ENCODE measurements at places on chromosomes 7 and 10. TPM values are rescaled to one million over a fixed set of nuclear protein-coding genes. Genes with fewer than 3 reads are reported as not detected.

- H3K4me1 ChIP-seq: peaks cover 13% of the 10 kb centered on the region
- no peak overlapping the region for H3K4me3 ChIP-seq
- no peaks in the 10 kb centered on the region for H3K36me3 ChIP-seq
- no peaks in the 10 kb centered on the region for H3K27me3 ChIP-seq
- peak overlapping the region; percentile 86 for H3K27ac ChIP-seq
Observed at GRCh38 chr10:49177391-49178355, 10.5 kb downstream of the TMEM273 start.

DNA sequence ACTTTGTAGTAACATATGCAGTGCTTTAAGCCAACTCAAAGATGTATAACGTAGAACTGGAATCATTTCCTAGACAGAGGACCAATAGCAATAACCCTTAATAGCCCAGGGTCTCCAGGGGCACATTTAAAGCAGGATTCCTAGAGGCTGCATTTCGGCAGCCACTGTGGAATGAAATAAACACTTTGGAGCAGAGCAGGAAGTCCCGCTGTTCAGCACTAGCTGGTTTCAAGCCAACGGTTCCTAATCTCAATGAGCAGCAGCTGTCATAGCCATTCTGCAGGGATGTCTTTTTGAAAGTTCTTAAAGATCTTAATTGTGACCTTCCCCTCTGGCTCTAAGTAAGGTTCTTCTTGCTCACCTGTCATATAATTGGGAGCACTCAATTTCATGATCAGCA lies 18.4 kb upstream of the MACROH2A2 start:
- no peaks in the 10 kb centered on the region for H3K4me1 ChIP-seq
- H3K27ac ChIP-seq: no peak overlapping the region
- H3K4me3 ChIP-seq: no peak overlapping the region
- H3K36me3 ChIP-seq: no peaks in the 10 kb centered on the region
- H3K27me3 ChIP-seq: peaks cover 29% of the 10 kb centered on the region

GRCh38 chr7:16268821-16269768 lies 152.2 kb downstream of the CRPPA start:
- no peaks in the 10 kb centered on the region for H3K27me3 ChIP-seq
- H3K27ac ChIP-seq: no peak overlapping the region
- peaks cover 16% of the 10 kb centered on the region for H3K4me1 ChIP-seq

DNA sequence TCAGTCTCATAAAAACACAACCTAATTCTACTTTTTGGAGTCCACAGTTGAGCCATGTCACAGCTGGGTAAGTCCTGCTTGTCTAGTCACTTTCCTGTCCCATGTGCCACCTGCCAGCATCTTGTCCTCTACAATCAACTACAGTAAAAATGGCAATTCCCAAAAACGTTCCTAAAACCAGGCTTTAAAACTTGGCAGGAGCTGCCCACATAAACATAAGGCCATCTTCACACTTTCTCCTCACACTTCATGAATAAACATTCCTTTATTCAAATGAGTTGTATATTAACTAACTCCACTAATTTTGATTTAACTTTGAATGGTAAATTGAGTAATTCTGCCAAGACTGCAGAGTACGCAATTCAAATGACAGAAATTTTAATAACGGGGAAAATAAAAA lies 49.5 kb downstream of the SFMBT2 start:
- no peak overlapping the region for H3K27ac ChIP-seq
- no peaks in the 10 kb centered on the region for H3K36me3 ChIP-seq
- no peak for DNase-seq
- H3K4me3 ChIP-seq: no peak overlapping the region
- H3K4me1 ChIP-seq: no peaks in the 10 kb centered on the region

GRCh38 chr7:155062411-155062810 lies 7.7 kb upstream of the HTR5A start:
- no peak overlapping the region for H3K27ac ChIP-seq
- H3K4me3 ChIP-seq: no peak overlapping the region

GRCh38 chr7:32892521-32893206 lies 1.1 kb upstream of the KBTBD2 start:
- peak overlapping the region; percentile 77 for H3K4me3 ChIP-seq
- no peaks in the 10 kb centered on the region for H3K36me3 ChIP-seq
- peak overlapping the region; percentile 92 for H3K27ac ChIP-seq
- DNase-seq: peak; percentile 81
- H3K4me1 ChIP-seq: peaks cover 23% of the 10 kb centered on the region
- H3K27me3 ChIP-seq: no peaks in the 10 kb centered on the region

GRCh38 chr10:73910764-73911552 lies at the start of gene PLAU:
Gene PLAU, plus strand, starts transcription at chr10:73911132. Its CDS starts 424 bp downstream, at chr10:73911556.
- H3K4me3 ChIP-seq: peak within 1 kb of the TSS; percentile 72
- no peaks in the 10 kb centered on the region for H3K27me3 ChIP-seq
- H3K4me1 ChIP-seq: peaks cover 44% of the 10 kb centered on the region
- no peak within 1 kb of the TSS for H3K27ac ChIP-seq
- H3K36me3 ChIP-seq: no peaks in the 10 kb centered on the region

STEAP1 gene
- total RNA-seq: 120 TPM

CREB5 gene
- 14.8 TPM for total RNA-seq

CPA2 gene
- total RNA-seq: not detected

RNF32 gene
- 1.1 TPM for total RNA-seq

Measured in GM23248 (cell line).